ENCODE measurements at places on chromosomes 2 and 18.

GRCh38 chr2:177338177-177338721 lies 54.3 kb upstream of the AGPS start:
- no peak for DNase-seq

- no peak for DNase-seq
Observed at GRCh38 chr18:67282796-67283195, 233.7 kb downstream of the DSEL start.

- no peak for DNase-seq
Observed at GRCh38 chr2:73830871-73831401, 2.2 kb downstream of the STAMBP start.

GRCh38 chr2:213279116-213279620 lies 5.1 kb upstream of the SPAG16 start:
- no peak for DNase-seq

DNA sequence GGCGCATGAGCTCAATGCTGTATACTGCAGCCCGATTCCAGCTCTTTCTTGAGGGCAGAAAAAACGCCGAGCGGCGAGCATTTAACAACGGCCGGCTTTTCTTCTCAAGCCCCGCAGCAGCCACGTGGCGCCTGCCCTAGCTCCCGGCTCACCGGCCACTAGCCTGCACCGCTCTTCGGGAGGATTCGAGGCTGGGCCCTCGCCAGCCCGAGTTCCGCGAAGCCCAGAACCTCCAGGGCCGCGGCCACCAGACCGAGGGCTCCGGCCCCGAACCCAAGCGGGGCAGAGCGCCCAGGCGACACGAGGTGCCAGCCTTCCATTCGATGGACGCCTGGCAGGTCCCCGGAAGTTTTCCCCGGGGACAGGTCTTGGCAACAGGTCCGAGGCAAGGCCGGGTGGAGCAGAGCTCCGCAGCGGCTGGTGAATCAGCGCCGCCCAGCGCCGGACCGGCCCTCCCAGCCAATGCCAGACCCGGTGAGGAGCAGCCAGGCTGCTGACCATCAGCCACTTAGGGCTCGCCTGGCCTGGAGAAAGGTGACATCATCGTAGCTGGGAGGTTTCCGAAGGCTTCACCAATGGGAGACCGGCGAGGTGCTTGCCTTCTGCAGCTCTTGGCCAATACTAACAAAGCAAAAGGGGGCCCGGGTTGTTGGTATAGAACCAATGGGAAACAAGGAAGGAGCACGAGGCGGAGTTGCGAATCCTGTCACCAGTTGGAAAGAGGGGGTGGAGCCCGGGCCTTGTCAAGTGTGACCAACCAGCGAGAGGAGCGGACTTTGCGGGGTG lies 552 bp upstream of the MXD1 start:
- peak; percentile 98 for DNase-seq

GRCh38 chr2:170375192-170375591 lies 197.2 kb downstream of the MYO3B start:
- no peak for DNase-seq

- no peak for DNase-seq
Observed at GRCh38 chr2:101731221-101732054, 33.9 kb downstream of the MAP4K4 start.

DNA sequence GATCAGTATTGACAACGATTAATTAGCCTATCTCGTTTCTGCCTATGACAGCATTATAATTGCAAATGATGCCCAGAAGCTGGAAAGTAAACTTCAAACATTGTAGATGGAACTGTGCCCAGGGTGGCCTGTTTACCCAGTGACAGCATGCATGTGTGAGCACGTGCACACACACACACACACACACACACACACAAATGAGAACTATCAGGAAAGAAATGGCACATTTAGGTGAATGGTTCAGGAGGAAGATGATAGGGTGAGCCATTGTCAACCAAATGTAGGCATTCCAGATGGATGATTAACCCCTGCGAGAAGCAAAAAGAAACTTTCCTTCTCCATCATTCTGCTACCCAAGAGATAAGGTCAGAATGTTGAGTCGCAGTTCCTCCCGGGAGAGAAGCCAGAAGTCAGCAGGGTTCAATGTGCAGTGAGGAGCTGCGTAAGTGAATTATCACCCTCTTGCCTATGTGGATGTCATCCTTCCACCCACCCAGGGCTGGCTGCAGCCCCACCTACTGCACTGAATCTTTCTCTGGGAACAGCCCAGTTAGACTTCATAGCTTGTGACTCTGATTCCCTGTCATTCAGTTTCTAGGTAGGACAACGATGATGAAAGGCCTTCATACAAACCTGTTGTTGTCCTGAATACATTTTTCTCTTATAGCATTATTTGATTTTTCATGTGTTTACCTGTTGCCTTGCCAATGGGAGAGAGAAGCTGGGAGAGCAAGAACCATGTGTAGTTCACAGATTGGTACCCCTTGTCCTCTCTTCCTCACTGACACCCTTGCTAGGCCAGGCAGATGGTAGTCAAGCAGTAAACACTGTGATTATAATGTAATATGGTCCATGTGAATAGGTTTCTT lies 3.5 kb upstream of the APOB start:
- DNase-seq, result no peak

- DNase-seq, result no peak
Observed at GRCh38 chr2:16855183-16855582, 189.5 kb upstream of the CYRIA start.

GRCh38 chr2:44515416-44515815 lies 153.7 kb downstream of the CAMKMT start:
- DNase-seq, result no peak

GRCh38 chr2:218782528-218782844 lies 539 bp downstream of the CYP27A1 start:
- no peak for DNase-seq

- DNase-seq, result no peak
Observed at GRCh38 chr18:77109648-77110019, 22.9 kb downstream of the MBP start.

DNA sequence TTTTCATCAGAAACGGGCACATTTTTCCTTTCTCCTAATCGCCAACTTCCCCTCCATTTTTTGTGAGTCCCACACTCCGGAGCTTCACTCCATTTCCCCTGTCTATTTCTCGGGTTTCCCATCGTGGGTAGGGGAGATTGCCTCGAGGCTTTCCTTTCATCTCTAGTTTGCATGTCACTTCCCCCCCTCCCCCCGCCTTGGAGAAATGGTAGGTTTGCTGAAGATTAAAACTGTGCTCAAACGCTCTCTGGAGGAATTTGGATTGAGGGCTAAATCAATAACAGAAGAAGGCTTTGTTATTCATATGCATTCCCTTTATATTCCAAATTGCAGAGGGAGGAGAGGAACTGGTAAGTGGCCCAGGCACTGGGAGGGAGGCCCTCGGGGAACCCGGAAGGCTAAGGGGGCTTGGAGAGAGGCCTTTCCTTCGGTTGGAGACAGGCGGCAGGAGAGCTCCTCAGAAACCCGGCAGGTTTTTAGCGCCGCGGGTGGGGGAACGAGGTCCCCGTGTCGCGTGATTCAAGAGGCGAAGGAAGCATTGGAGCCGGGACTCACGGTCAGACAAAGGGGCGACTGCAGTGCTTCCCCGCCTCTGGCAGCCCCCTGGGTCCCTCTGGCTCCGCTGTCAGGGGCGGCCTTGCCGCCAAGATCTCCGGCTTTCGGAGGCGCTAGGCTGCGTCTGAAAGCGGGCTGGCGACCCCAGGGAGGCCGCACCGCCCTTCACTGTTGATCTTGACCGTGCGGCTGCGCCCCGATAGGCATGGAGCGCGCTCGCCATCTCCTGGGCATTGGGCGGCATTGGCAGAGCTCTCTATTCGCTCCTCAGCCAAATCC lies 2.4 kb upstream of the HOXD12 start:
- DNase-seq, result no peak

DNA sequence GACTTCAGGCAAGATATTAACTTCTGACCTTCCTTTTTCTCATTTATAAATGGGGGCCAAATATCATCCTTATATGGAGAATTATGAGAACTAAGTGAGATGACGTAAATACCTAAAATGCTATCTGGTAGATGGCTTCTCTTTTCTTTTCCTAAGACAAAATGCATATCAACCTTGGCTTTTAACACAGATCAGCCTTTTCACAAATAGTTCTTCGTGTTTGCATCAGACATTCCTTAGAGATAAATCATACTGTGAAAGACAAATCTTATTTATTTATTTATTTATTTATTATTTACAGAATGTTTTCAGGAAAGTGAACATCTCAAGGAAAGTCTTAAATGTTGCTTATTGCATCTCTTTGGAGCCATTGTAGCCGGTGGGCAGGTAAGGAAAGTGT lies 62.8 kb downstream of the NBEAL1 start:
- DNase-seq, result no peak

GRCh38 chr2:20157193-20157891 lies 67.6 kb downstream of the SDC1 start:
- no peak for DNase-seq

DNA sequence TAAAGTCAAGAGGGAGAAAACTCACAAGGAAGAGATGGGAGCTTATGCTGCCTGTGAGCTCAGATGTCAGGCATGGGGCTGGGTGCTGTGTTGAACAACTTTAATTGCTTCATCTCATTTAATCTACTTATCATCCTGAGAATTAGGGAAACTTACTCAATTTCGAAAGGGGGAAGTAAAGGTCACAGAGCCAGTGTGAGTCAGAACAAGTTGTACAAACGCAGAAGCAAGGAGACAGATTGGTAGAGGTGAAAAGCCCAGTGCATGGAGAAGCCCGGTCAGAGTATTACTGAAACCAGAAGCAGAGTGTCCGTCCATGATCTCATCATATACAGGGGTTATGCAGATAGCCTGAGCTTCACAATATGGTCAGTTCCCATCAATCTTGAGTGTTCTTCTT lies 281.1 kb upstream of the POU3F3 start:
- no peak for DNase-seq

- DNase-seq, result no peak
Observed at GRCh38 chr2:221762496-221762895, 190.4 kb upstream of the EPHA4 start.

- DNase-seq, result no peak
Observed at GRCh38 chr18:48762836-48763718, 187.7 kb downstream of the SMAD7 start.

GRCh38 chr2:46878886-46879285 lies 36.7 kb downstream of the MCFD2 start:
- no peak for DNase-seq

DNA sequence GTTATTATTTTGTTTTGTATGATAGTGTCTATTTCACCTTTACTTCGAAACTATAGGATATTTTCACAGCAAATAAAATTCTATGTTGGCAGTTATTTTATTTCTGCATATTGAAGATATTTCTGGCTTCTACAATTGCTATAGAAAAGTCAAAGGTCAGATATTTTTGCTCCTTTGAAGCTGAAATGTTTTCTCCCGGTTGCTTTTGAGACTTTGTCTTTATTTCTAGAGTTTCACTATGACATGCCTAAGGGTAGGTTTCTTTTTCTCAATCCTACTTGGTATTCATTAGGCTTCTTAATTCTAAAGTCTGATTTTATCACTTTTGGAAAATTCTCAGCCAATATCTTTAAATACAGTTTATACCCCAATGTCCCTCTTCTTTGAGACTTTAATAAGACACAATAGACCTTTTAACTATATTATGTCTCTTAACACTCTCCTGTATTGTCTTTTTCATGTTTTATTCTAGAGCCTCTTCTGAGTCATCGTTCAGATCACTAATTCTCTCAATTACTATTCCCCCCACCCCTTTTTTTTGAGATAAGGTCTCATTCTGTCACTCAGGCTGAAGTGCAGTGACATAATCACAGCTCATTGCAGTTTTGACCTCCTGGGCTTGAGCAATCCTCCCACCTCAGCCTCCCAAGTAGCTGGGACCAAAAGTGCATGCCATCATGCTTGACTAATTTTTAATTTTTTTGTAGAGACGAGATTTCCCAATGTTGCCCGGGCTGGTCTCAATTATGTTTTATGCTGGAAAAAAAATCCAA lies 50.5 kb downstream of the USP37 start:
- DNase-seq, result no peak

DNA sequence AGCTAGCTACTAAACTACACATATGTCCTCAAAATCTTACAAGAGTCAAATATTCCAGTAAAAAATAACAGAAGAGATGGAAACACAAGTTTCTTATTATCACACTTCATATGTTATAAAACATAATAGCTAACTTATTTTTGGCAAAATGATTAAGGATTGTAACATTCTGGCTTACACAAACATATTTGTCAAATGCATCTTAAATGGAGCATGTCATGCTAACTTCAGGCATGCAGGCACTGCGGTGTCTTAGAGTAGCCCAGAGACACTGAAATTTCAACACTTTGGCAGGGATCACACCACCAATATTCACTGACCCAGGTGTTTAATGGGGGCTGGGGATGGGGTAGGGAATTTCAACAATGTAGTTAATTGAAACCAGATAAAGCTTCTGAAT lies 51.6 kb downstream of the LDAH start:
- DNase-seq, result no peak

- no peak for DNase-seq
Observed at GRCh38 chr2:237979331-237979730, 12.5 kb downstream of the UBE2F start.

- no peak for DNase-seq
Observed at GRCh38 chr2:9666306-9666705, 35.5 kb upstream of the YWHAQ start.

- DNase-seq, result peak; percentile 49
Observed at GRCh38 chr2:72993147-72993932, 76.0 kb downstream of the EMX1 start.

- DNase-seq, result no peak
Observed at GRCh38 chr2:168495524-168495923, 39.5 kb downstream of the CERS6 start.

GRCh38 chr2:168033966-168034365 lies 213.4 kb downstream of the STK39 start:
- no peak for DNase-seq

- DNase-seq, result no peak
Observed at GRCh38 chr2:218280260-218280870, 10.0 kb downstream of the PNKD start.
